Stimulated activated CD4-positive, alpha-beta T cell treated with anti-CD3 and anti-CD28 coated beads, Interleukin-4, amount 100 ng/mL, for 1 hour (primary cell): ENCODE measurements at places on chromosomes 12 and 14.

DNA sequence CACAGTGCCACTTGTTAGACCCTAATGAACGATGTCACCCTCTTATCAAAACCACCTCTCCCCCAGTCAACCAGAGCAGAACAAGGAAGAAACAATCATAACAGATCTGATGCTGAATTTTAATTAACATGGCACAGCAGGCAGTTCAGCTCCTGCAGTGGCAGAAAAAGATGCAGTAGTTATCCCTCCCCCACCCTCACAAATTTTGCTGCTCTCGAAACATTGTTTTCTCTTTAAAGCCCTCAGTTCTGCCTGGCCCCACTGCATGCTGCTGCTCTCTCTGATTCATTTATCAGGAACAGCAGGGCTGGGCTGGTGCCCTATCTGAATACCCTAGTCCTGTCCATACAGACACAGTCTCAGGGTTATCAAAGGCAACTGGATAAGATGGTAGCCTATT, 12.2 kb downstream of the CCDC175 start:
- no peak for DNase-seq

GRCh38 chr12:22047494-22047893, 1.5 kb downstream of the CMAS start:
- no peak for DNase-seq

GRCh38 chr12:22089486-22089885, 43.5 kb downstream of the CMAS start:
- no peak for DNase-seq

DNA sequence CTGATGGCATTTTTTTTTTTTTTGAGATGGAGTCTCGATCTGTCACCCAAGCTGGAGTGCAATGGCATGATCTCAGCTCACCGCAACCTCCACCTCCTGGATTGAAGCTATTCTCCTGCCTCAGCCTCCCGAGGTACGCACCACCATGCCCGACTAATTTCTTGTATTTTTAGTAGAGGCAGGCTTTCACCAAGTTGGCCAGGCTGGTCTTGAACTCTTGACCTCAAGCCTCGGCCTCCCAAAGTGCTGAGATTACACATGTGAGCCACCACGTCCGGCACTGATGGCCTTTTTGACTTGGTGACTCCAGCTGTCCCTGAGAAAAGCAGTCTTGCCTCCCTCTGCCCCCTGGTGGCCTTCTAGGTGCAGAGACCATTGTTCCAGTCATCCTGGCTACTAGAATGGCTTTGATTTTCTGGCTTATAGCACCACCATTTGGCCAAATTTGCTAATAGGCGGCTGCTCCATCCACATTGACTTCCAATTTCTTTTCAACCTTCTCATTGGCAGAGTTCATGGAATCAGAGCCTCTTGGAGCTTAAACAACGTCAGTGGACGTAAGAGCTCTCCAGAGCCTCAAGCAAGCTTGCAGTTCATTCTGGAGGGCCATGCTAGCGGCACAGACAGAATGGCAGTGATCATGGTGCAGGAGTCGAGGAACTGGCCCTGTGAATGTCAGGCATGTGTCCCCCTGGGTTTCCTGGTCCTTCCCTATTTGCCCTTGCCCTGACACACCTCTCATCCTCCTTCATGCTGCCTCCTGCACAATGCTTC, 25.4 kb upstream of the EIF4B start:
- peak; percentile 75 for DNase-seq

DNA sequence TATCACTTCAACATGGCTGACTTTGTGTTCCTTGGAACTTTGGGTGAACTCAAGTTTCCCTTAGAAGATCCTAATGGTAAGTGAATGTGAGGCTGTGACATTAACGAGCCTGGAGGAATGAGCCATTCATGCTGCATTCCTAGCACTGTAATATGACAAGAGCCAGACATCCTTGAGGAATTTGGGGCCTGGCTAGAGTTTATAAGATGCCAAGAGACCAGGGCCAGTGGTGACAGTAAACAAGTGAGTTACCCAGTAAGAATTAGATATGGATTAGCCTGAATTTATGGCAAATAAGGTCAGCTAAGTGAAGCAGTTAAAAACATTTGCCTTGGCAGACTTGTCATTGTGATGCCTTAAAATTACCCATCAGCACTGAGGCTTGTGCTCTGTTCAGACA, 232.4 kb downstream of the AKAP6 start:
- no peak for DNase-seq

DNA sequence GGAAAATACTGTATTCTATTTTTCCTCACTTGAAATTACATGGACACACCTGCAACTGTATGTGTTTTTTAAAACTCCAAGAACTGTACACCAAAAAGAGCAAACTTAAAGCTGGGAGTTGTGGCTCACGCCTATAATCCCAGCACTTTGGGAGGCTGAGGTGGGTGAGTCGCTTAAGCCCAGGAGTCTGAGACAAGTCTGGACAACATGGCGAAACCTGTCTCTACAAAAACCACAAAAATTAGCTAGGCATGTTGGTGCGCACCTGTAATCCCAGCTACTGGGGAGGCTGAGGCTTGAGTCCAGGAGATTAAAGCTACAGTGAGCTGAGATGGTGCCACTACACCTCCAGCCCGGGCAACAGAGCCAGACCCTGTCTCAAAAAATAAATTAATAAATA, 95.9 kb downstream of the SINHCAF start:
- no peak for DNase-seq

DNA sequence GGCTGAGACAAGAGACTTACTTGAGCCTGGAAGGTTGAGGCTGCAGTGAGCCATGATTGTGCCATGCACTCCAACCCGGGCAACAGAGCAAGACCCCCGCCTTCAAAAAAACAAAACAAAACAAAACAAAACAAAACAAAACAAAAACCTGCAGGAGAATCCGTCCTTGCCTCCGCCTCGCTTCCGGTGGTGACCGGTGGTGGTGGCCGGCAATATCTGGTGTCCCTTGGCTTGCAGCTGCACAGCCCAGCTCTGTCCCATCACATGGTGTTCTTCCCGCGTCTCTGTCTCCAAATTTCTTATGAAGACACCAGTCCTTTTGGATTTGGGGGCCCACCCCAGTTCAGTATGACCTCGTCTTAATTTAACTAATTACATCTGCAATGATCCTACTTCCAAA, 10.0 kb downstream of the SMIM41 start:
- no peak for DNase-seq

DNA sequence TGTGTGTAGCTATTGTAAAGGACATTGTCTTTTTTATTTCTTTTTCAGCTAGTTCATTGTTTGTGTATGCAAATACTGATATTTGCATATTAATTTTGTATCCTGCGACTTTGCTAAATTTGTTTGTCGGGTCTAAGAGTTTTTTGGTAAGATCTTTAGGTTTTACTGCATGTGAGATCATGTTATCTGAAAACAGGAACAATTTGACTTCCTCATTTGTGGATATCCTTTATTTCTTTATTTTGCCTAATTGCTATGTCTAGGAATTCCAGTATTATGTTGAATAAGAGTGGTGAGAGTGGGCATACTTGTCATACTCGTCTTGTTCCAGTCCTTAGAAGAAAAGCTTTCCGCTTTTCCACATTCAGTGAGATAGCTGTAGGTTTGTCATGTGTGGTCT, 28.8 kb downstream of the SIX4 start:
- no peak for DNase-seq

DNA sequence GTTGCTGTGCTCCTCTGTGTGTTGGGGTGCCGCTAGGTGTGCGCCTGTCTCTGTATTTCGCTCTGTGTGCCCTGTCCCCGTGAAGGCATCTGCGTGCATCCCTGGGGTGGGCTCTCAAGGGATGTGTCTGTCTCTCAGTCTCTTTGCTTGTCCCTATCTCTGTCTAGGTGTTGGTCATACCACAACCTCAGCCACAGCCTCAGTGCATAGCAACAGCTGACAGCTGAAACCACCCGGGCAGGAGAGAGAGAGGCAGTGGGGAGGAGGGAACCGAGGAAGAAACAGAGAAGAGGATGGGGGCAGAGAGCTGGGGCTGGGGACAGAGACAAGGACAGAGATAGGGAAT, 953 bp upstream of the NXPH4 start:
- no peak for DNase-seq

DNA sequence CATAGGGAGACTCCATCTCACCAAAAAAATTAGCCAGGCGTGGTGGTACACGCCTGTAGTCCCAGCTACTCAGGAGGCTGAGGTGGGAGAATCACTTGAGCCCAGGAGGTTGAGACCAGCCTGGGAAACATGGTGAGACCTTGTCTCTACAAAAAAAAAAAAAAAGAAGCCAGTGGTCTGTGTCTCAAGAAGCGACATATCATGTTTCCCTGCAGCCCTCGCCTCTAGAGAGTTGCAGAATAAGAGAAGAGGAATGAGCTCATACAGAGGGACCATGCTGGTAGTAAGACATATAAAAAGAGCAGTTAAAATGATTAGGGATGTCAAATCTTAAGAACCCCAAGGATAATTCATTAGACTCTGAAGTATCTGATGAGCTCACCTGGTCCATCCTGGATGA, 39.4 kb upstream of the BICDL1 start:
- no peak for DNase-seq

GRCh38 chr12:48973941-48974673, 2.6 kb upstream of the WNT10B start:
- peak; percentile 35 for DNase-seq

DNA sequence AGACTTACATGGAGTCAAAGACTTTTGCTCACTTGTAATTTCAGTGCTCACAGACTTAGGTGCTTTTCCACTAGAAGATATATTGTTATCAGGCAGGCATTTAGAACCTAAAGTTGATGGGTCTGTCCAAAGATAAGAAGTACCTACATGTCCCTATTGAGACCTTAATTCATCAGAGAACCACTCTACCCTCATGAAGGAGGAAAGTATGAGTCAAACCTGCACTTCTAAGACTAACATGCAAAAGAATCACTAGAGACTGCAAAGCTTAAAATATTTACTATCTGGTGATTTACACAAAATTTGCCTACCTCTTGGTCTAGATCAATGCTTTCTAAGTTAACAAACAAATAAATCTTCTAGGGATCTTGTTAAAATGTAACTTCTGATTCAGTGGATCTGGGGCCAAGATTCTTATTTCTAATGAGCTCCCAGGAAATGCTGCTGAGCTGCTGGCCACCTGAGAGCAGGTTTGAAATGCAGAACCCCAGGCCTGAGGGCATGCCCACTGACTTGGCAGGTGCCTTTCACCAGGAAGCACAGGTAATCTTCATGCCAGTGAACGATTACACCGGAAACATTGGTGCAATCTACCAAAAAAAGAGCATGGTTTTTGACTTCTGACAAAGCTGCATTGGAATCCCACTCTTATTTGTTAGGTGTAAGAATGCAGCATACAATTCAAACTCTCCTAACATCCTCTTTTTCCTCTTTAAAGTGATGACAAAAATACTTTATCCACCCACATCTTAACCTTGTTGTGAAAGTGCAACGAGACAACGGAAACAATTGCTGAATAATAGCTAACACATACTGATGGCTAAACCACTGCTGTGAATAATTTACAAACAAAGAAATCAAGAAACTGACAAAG, 214.2 kb downstream of the ADAMTS20 start:
- DNase-seq, result no peak

- no peak for DNase-seq
Observed at GRCh38 chr14:31510222-31510621, 22.4 kb upstream of the GPR33 start.

DNA sequence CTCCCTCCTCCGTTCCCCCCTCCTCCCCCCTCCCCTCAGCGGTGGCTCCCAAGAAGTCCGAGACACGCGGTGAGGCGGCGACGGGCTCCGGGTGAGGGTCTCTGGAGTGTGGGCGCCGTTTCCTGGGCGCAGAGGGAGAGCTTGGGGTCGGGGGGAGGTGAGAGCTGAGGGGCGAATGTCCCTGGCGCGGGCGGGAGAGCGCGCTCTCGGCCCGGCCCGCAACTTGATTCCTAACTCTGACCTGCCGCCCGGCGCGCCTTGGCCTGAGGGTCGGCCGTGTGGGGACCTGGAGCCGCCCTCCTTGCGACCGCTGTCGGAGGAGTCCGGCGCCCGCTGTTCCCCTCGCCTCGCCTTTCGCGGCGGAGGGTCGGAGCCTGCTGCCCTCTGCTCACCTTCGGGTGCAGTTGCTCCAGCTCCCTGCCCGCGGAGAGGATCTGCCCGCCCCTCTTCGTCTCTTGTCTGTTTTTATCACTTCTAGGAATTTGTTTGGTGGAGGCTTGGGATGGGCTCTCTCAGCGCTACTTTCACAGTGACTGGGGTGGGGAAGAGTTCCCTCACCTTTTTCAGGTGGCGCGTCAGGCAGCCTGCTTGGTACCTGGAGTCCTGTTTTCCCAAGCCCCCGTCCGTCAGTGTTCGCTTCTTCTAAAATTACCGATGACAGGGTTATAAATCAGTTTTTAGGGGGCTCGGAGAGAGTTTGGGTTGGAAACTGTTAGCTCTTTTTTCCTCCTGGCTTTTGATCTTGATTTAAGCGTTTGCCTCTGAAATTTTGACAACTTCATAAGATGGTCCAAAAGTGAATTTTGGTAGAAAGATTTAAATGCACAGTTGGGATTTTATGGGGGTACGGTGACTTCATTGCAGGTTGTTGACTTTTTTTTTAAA, 495 bp downstream of the ADIPOR2 start:
- peak; percentile 22 for DNase-seq

GRCh38 chr12:104049278-104049902, 597 bp downstream of the GLT8D2 start:
- no peak for DNase-seq

DNA sequence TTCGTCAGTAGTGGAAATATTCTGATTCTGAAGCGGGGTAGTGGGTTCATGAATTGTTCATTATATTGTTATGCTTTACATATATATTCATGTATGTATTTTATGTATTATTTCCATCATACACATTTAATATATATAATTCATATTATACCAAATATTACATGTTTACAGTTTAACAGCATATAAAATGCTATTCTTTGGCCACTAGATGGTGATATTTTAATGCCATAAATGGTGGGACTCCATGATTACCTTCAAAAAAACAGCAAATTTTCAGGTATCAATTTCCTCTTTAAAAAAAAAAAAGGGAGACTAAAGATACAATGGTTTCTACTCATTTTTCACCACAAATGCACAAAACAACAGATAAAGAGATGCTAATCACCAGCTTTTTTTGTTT, 41.0 kb downstream of the BDKRB1 start:
- DNase-seq, result no peak

DNA sequence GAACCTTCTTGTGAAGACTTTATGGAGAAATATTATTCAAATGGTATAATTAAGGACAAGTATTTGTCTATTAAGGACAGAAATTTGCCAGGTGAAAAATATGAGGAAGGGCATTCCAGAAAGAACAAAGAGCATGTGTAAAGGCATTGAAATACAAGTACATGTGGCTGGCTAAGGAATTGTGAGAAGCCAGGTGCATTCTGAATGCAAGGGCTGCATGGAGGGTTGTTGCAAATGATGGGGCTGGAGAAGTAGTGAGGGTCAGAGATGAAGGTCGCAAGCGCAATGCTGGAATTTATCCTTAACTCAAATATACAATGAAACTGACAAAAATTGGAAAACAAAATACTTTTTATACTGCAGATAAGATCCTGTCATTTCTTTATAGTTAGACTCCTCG, 437.7 kb downstream of the ADAMTS20 start:
- DNase-seq, result no peak

DNA sequence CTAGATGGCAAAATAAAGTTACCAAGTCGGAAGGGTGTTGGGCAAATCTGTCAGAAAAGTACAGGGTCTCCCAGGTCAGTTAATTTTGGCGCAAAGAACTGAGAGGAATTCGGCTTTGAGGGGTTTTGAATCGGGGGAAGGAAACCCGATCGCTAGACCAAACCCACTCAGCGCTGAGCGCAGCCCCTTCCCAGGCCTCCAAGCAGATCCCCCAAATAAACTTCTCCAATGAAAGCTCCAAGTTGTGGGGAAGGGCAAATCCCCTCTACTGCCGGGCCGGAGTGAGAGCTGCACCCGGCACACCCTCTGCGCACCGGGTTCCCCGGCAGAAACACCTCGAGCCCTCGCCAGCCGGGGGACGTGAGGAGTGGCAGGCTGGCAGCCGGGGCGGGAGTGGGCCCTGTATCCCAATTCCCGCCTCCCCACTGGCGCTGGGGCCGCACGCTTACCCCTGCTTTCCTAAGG, 441 bp downstream of the E2F7 start:
- DNase-seq, result peak; percentile 20
